ENCODE measurements at places on chromosomes 2 and 18. TPM values are rescaled to one million over a fixed set of nuclear protein-coding genes. Genes with fewer than 3 reads are reported as not detected.

Gene IL37
- not detected for total RNA-seq

Gene RAB17
- total RNA-seq, result 0.22 TPM

Gene BMP10
- 0.44 TPM for total RNA-seq

Gene CCDC68
- 18.3 TPM for total RNA-seq

Gene ELOA2
- total RNA-seq, result not detected

Gene OR6B3
- not detected for total RNA-seq

Gene FSIP2
- 0.22 TPM for total RNA-seq

Gene PRKAG3
- total RNA-seq, result not detected

Gene OSR1
- 6.6 TPM for total RNA-seq

Gene GALNT5
- 0.22 TPM for total RNA-seq

Gene VWC2L
- total RNA-seq, result not detected

Gene CXCR1
- total RNA-seq, result not detected

Gene ASXL3
- total RNA-seq, result 0.14 TPM

Gene MARCO
- total RNA-seq, result not detected
